ENCODE measurements at places on chromosomes 4 and X.

GRCh38 chrX:9664224-9664623 is 101.4 kb downstream of the GPR143 start:
- no peak for DNase-seq

DNA sequence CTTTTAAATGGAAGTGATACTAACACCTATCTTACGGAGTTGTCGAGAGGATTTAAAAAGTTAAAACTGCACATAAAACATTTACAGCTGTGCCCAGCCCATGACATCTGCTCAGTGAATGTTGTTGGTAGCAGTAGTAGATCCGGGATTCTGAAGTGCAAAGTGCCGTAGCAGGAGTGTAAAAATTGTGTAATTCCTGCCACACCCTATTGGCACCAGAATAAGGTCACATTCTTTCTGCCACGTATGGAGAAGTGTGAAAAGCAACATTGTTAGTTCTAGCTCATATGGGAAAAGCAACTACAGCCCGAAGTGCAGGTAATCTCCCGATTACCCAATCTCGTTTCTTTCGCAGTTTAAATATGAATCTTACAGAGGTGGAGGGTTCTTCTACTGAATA is 31.2 kb downstream of the PRIMPOL start:
- no peak for DNase-seq

GRCh38 chr4:176963121-176963520 is 170.4 kb upstream of the VEGFC start:
- no peak for DNase-seq

DNA sequence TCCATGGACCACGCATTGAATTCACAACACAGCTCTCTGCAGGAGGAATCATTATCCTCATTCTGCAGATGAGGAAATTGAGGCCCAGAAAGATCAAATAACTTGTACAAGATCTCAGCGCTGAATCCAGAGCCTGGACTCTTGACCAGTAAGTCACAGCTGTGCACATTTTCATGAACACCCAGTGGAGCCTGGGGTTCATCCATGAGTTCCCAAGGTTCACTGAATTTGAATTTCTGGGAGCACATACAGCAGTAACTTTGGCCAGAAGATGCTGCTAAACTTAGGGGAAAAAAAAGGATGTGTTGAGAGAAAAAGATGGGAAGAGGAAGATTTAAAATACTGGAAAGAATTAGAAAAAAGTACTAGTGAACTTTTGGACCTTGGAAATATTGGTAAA is 218.7 kb upstream of the PPARGC1A start:
- no peak for DNase-seq

DNA sequence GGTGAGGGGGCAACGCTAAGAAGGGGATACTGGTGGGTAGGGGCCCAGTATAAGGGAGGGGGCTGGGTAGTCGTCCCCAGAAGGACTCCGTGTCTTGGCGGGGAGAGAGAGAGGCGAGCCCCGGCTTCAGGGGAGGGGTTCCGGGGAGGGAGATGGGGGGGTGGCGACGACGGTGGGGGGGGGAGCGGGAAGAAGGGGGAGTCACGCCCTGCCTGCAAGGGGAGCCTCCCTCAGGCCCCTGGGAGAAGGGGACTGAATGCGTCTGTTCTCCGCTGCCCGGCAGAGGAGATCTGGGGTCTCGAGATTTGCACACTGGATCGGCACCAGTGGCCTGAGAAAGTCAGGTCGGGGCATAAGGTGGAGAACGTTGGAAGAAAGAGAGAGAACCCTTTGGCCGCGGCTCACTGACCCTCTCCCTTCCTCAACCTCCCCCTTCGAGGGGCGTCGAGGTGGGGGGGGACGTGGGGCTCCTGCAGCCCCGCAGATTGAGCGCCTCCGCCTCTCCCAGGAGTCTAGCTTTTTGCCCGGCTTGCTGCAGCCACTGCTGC is 609 bp upstream of the BCORL1 start:
- DNase-seq, result no peak

GRCh38 chrX:47862680-47863079 is 26.0 kb downstream of the ZNF81 start:
- no peak for DNase-seq

- no peak for DNase-seq
Observed at GRCh38 chr4:19721587-19721986, 530.1 kb upstream of the SLIT2 start.

- DNase-seq, result no peak
Observed at GRCh38 chr4:152087335-152087734, 326.5 kb upstream of the GATB start.

GRCh38 chrX:149648932-149649331 is 17.3 kb upstream of the TMEM185A start:
- DNase-seq, result no peak

- DNase-seq, result no peak
Observed at GRCh38 chr4:176036585-176037205, 28.9 kb upstream of the WDR17 start.

- no peak for DNase-seq
Observed at GRCh38 chrX:9604111-9604907, 139.5 kb downstream of the TBL1X start.

- DNase-seq, result no peak
Observed at GRCh38 chr4:11741190-11741652, 312.5 kb upstream of the HS3ST1 start.

DNA sequence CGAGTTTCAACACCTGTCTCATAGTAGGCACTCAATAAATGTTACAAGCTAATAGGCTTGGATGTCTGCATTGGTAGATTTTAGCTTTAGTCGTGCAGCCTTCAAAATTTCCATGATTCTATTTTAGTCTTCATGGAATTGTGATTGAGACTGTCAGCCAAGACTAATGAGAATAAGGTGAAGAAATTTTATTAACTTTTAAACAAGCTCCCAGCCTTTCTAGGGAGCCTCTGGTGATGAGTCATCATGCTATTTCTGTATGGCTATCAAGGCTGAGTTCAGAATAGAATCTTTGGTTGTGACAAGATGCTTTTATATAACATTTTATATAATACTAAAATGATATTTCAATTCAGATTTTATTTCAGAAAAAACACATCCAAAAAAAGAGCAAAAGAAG is 685.8 kb downstream of the GABRG1 start:
- no peak for DNase-seq

DNA sequence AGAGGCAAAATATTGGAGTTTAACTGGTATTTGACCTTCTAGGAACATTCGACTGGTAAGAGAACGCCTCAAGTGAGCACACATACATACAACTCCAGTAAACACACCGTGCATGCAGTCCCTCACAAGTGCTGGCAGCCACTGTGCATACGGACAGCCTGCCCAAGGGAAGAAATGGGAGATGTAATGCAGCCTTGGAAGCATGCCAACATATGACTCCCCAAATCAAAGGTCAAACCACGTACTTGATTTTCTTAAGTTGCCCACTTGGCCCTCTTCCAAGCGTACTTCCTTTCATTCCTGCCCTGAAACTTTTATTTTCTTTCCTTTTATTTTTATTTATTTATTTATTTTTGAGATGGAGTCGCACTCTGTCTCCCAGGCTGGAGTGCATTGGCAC is 206.6 kb downstream of the SPRY1 start:
- no peak for DNase-seq
